H9 (cell line): ENCODE measurements at places on chromosomes 12 and 14. TPM values are rescaled to one million over a fixed set of nuclear protein-coding genes. Genes with fewer than 3 reads are reported as not detected.

- H3K4me3 ChIP-seq = no peak overlapping the region
- peaks cover 88% of the 10 kb centered on the region for H3K36me3 ChIP-seq
- H3K4me1 ChIP-seq = no peaks in the 10 kb centered on the region
- DNase-seq = no peak
- no peak overlapping the region for H3K27ac ChIP-seq
- H3K27me3 ChIP-seq = no peaks in the 10 kb centered on the region
Observed at GRCh38 chr12:110726028-110726427, 16.7 kb downstream of the PPP1CC start.

DNA sequence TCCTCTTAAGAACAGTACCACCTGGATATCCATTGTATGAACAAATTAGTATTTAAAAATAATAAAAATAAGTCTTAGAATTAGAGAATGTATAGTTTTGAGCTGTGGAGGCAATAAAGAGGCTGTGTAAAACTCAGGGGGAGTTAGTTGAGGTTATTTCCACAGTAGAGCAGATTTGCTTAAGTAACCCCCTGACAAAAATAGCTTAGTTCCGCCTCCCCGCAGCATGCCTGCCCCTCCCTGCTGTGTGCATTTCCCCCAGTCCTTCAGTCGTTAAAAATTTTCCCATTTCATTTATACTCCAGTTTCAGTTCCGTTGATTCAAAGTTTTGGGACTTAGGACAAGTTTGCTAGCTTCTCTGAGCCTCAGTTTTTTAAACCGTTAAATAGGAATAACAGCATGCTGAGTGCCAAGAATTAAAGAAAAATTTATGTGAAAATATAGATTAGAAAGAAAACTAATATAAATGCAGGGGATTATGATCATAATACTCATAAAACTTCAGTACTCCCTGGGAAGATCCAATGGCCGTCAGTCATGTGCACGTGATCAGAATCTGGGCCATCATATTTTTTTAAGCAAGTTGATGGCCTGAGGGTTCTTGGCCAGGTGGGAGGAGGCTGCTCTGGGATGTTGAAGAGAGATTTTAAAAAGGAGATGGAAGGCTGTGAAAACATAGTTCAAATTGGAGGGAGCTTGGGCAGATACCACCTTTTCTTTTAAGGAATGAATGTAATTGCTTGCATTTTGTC, 14.5 kb upstream of the SLC38A2 start:
- H3K4me3 ChIP-seq = peak overlapping the region; percentile 68; the same call in 2 of the 3 replicates
- H3K4me1 ChIP-seq = peaks cover 16% of the 10 kb centered on the region; the same call in 1 of the 2 replicates
- no peaks in the 10 kb centered on the region for H3K27me3 ChIP-seq
- DNase-seq = peak; percentile 61

DNA sequence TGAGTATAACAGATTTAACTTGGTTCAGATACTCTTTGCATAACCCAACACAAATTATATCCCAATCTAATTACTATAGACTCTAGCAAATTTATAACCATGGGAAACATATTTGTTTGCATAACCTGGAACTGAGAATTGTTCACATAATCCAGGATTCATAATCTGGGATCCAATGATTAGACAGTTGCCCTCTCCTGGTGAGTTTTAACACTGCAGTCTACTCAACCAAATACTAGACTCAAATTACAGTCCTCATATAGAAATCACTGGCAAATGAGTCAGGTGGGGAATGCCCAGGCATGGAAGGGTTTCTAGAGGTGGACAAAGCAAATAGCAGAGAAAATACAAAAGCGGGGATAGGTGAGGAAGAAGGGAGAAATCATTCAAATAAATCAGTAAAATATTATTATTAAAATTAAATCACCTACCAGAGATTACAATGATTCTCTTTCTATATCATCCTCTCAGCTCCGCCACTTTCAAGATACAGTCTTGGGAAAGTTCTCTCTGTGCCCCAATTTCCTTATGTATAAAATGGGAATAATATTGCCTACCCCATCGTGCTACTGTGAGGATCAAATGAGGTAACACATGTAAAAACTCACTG, 9.4 kb downstream of the GCH1 start:
- H3K4me3 ChIP-seq = no peak overlapping the region
- no peaks in the 10 kb centered on the region for H3K27me3 ChIP-seq
- no peak overlapping the region for H3K27ac ChIP-seq
- no peaks in the 10 kb centered on the region for H3K4me1 ChIP-seq

KRT6A gene
- not detected in 2 replicates for total RNA-seq

GRCh38 chr14:62778852-62779251, 266.4 kb downstream of the KCNH5 start:
- no peak overlapping the region for H3K4me3 ChIP-seq
- DNase-seq = no peak
- H3K36me3 ChIP-seq = peaks cover 6% of the 10 kb centered on the region; the same call in 1 of the 2 replicates
- peaks cover 2% of the 10 kb centered on the region; the same call in 1 of the 2 replicates for H3K4me1 ChIP-seq
- H3K27me3 ChIP-seq = no peaks in the 10 kb centered on the region

FAM222A gene
- 2.8 and 3.2 TPM in 2 replicates for total RNA-seq

MDP1 gene
- total RNA-seq = 18.8 and 19.0 TPM in 2 replicates

MYRFL gene
- 0.57 and 0.64 TPM in 2 replicates for total RNA-seq

- H3K4me1 ChIP-seq = no peaks in the 10 kb centered on the region
- no peak overlapping the region for H3K4me3 ChIP-seq
- H3K27me3 ChIP-seq = no peaks in the 10 kb centered on the region
- DNase-seq = no peak
- H3K27ac ChIP-seq = no peak overlapping the region
Observed at GRCh38 chr14:106766145-106766544, 1239.8 kb downstream of the TMEM121 start.

MORN3 gene
- total RNA-seq = 0.24 and 0.37 TPM in 2 replicates

MUCL1 gene
- total RNA-seq = not detected in 2 replicates

GRCh38 chr14:51786227-51786626, 74.2 kb upstream of the GNG2 start:
- H3K27me3 ChIP-seq = no peaks in the 10 kb centered on the region
- H3K27ac ChIP-seq = no peak overlapping the region
- H3K36me3 ChIP-seq = peaks cover 15% of the 10 kb centered on the region
- no peaks in the 10 kb centered on the region for H3K4me1 ChIP-seq
- no peak for DNase-seq

- H3K4me3 ChIP-seq = no peak overlapping the region
- peaks cover 23% of the 10 kb centered on the region for H3K36me3 ChIP-seq
- H3K4me1 ChIP-seq = 0 out of 2 replicates have a peak, but pooled peaks cover 4% of the 10 kb centered on the region
- DNase-seq = no peak
Observed at GRCh38 chr12:105337391-105337790, 6.9 kb downstream of the C12orf75 start.

SPIC gene
- total RNA-seq = not detected in 2 replicates

GRCh38 chr12:52310622-52311284, 10.4 kb downstream of the KRT83 start:
- DNase-seq = no peak
- H3K27me3 ChIP-seq = peaks cover 13% of the 10 kb centered on the region; the same call in 1 of the 2 replicates
- H3K27ac ChIP-seq = no peak overlapping the region

DNA sequence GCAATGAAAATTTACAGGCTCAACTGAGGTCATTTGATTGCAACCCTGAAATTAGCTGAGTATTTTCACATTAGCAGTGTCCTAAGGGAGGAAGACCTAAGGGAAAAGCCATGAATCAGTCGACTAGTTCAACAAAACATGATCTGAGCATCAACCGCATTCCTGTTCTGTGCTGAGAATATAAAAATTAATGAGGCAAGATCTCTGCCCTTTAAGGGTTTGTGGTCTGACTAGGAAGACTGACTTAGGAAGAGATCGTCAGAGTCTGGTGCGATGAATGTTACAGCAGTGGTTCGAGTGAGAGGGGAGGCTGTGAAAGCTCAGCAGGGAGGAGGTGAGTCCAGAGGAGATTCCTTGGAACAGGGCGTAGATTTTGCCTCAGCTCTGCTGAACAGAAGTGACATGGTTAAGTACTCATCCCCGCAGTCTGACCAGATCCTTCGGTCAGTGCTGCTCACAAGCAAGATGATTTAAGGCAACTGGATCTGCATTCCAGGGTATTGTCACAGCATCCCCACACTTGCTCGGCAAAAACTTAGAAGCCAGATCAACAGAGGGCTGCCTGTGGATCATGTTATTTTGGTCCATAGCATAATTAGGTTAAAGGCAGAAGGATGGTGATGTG, 49.6 kb downstream of the BMAL2 start:
- H3K4me3 ChIP-seq = no peak overlapping the region
- H3K27me3 ChIP-seq = no peaks in the 10 kb centered on the region
- no peak overlapping the region for H3K27ac ChIP-seq
- H3K36me3 ChIP-seq = peaks cover 13% of the 10 kb centered on the region; the same call in 1 of the 2 replicates
- no peak for DNase-seq

GRCh38 chr12:101116911-101117310, 93.1 kb downstream of the SLC5A8 start:
- H3K27ac ChIP-seq = no peak overlapping the region
- no peak for DNase-seq
- no peaks in the 10 kb centered on the region for H3K27me3 ChIP-seq
- H3K36me3 ChIP-seq = peaks cover 1% of the 10 kb centered on the region; the same call in 1 of the 3 replicates
- no peak overlapping the region for H3K4me3 ChIP-seq

KRT83 gene
- not detected in 2 replicates for total RNA-seq

DNA sequence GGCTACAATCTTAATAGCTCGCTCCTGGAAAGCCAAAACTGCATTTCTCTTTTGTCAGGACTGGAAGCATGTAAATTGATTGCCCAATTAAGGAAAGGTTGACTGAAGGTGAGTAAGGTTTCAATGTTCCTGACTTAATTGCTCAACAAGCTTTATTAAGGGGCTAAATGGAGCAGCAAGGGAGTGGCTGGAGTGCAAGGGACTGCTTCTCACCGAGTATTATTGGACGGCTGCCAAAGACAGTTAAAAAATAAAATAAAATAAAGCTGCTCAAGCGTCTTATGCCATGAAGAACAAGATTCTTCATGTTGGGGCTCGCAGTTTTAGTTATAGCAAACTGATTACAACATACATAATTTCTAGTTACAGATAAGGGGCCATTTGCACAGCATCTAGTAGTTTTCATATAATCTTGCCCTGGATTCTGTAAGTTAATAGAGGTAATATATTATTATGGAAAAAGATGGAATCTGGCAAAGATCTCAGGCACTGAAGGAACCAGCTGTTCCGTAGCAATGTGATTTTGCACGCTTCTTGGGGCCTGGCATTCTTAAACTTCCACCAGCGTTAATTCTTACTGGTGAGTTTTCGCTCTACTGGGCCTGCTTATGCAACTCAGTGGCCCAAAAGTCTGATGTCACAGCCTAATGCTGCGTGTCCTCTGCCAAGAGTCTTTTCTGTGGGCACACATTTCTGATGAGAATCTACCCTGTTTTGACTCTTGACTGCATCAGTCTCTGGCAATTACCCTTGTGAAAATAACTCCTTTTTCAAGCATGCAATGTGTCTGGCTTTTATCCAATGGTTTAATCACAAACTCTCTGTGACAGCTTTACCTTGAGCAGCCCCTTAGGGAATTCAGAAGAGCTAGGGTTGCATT, 108.5 kb downstream of the SLC38A1 start:
- H3K36me3 ChIP-seq = peaks cover 8% of the 10 kb centered on the region
- no peak overlapping the region for H3K27ac ChIP-seq
- DNase-seq = no peak
- H3K4me1 ChIP-seq = no peaks in the 10 kb centered on the region

TEP1 gene
- total RNA-seq = 14.5 and 15.8 TPM in 2 replicates

LMNTD1 gene
- total RNA-seq = not detected in 2 replicates

IAPP gene
- not detected in 2 replicates for total RNA-seq

DNA sequence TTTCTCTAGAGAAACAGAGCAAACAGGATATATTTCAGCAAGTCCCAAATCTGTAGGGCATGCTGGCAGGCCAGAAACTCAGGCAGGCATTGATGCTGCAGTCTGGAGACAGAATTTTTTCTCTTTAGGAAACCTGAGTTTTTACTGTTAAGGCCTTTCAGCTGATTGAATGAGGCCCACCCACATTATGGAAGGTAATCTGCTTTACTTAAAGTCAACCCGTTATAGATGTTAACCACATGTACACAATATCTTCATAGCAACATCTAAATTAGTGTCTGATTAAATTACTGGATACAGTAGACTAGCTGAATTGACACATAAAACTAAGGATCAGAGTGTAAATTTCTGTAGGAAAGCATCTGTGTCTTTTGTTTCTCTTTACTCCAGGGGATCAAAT, 65.2 kb downstream of the SRGAP1 start:
- H3K27ac ChIP-seq = no peak overlapping the region
- no peak for DNase-seq
- no peaks in the 10 kb centered on the region for H3K4me1 ChIP-seq
- H3K27me3 ChIP-seq = no peaks in the 10 kb centered on the region
- no peak overlapping the region for H3K4me3 ChIP-seq
- peaks cover 4% of the 10 kb centered on the region; the same call in 1 of the 2 replicates for H3K36me3 ChIP-seq

KRT78 gene
- total RNA-seq = not detected in 2 replicates

DNA sequence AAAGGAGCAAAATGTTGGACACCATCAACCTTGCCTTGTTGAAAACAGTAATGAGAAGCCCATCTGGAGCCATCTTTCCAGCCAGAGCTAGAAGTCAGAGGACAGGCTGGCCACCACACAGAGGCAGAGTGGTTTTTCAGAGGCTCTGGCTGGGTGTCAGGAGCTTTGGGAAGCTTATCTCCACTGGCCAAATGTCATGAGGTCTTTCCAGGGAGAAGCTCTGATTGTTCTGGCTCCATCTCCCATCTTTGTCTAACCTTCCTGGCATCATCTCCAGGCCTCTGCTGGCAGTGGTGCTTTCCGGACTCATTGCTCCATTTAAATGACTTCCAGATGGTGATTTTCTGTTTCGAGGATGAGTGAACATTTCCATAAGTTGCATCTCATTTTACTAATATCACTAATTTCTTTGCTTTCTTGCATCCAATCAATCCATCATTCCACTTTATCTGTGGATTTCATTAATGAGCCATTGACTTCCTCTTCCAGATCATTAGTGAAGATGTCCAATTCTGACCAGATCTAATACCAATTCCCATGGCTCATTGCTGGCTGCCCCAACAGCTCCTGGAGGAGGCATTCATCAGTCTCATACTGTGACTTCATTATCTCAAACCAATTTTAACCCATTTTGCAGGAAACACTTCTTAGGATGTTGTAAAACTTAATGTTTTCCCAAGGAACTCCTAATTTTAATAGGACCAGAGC, 35.3 kb upstream of the TMTC1 start:
- H3K4me3 ChIP-seq = no peak overlapping the region
- no peak for DNase-seq
- no peak overlapping the region for H3K27ac ChIP-seq
- H3K36me3 ChIP-seq = no peaks in the 10 kb centered on the region
- H3K27me3 ChIP-seq = no peaks in the 10 kb centered on the region

DNA sequence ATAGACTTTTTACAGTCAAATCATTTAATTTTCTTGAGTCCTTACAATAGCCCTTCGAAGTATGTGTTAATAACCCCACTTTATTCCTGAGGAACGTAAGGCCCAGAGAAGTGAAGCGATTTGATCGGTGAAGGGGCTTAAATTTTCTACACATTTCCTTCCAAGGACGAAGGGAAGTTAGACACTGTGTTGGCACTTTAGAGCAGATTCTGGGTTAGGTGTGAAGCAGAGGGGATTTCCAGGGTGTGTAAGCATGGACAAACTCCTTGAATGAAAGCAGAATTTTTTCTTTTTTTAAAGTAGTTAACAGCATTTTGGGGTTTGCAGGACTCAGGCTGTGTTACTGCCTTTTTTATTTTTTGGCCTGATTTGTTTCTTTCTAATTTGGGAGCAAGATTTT, 38.9 kb downstream of the PRORP start:
- no peak for DNase-seq
- no peaks in the 10 kb centered on the region for H3K27me3 ChIP-seq
- H3K4me1 ChIP-seq = no peaks in the 10 kb centered on the region; the same call in 1 of the 2 replicates
- no peak overlapping the region for H3K4me3 ChIP-seq

- no peak for DNase-seq
- H3K36me3 ChIP-seq = peaks cover 36% of the 10 kb centered on the region
- no peaks in the 10 kb centered on the region for H3K27me3 ChIP-seq
- H3K4me1 ChIP-seq = peaks cover 8% of the 10 kb centered on the region
- no peak overlapping the region for H3K4me3 ChIP-seq
- H3K27ac ChIP-seq = peak overlapping the region; percentile 78
Observed at GRCh38 chr12:32249777-32250176, 143.1 kb downstream of the BICD1 start.

PTPRQ gene
- total RNA-seq = not detected in 2 replicates
